H54 (cell line): ENCODE measurements at places on chromosomes 12 and 14.

DNA sequence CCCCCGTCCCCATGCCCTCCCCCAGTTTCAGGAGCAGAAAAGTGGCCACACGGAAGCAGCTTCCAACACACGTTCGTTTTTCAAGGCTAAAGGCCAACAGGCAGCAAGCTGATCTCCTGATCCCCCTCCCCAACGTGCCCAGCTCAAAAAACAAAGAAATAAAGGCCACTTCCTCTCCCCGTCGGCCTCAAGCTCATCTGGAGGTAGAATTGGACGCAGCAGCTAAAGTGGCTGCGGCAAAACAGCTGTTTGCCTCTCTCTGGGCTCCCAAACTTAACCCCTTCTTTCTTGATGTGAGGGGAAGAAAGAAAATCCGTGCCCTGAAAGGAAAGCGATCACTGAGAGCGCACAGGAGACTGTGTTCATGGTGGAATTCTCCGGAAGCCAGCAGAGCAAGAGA is 66.3 kb downstream of the SCARB1 start:
- no peak for DNase-seq

DNA sequence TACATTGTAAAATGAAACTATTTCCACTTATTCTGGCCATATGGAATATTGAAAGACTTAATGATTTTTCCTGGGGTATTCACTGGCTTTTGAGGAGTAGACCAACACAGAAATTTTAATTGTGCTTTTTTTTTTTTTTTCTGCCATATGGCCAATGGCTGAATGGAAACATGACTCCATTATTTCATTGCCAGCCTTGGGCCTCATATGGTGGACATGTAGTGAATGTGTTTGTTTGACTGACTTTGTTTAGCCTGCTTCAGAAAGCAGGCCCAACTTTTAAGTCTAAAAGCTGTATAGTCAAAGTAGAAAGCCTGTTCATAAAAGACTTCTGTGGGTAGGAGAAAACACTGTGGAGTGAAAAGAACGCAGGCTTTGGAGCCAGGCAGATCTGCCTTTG is 2.4 kb downstream of the GNG2 start:
- DNase-seq = no peak

- DNase-seq = no peak
Measured at GRCh38 chr12:106919910-106920544, 35.7 kb upstream of the TMEM263 start.

DNA sequence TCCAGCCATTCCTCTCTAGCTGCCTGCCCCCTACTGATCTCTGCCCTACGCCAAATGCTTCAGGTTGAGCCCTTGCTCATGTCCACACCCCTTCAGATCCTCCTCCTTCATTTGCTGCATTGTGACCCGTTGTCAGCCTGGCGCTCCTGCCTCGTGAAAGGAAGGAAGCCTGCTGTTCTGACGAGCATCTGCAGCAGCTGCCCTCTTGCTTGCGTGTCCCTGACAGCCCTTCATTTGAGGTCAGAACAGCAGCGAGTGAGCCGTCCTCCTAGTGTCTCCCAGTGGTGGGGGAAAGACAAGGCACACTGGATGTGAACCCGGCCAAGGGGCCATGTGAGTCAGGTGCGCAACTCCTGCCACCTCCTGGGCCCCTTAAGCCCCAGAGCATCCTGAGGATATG is 3.0 kb upstream of the PIANP start:
- DNase-seq = no peak

DNA sequence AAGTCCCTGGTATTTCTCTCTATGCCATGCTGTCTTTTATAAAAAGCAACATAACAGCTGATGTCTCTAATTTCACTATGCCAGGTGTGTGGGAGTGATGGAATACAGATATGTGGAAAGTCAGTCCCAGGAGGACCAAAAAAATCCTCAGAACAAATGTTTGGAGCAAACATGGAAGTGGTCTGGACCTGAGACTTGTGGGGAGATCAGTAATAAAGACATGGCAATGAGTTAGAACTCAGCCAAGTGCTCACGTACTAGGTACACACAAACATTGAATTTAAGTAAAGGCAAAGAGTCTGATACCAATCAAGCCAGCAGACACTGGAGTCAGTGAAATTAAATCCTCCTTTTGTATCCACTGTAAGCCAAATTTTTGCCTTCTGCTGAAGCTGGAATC is 223.6 kb downstream of the ALG10B start:
- no peak for DNase-seq

DNA sequence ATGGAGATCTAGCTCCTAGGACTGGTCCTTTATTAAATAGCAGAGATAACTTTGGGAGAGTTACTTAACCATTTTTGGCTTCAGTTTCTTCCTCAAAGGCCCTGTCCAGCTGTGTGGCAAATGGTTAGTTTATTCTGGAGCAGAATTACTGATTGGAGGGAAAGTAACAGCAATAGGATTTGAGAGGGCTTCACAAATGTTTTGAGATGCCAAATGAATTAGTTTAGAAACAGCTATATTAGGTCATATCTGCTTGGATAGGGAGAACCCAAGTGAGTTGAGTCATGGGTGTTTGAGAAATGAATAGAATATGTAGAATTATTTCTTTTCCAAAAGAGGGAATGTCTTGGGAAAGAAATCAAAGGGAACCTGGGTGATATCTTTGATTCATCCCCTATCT is 17.5 kb downstream of the RASSF3 start:
- no peak for DNase-seq

- no peak for DNase-seq
Measured at GRCh38 chr12:89789862-89790261, 81.2 kb upstream of the ATP2B1 start.

GRCh38 chr12:75483431-75483830 is 2.9 kb downstream of the GLIPR1 start:
- DNase-seq = no peak

DNA sequence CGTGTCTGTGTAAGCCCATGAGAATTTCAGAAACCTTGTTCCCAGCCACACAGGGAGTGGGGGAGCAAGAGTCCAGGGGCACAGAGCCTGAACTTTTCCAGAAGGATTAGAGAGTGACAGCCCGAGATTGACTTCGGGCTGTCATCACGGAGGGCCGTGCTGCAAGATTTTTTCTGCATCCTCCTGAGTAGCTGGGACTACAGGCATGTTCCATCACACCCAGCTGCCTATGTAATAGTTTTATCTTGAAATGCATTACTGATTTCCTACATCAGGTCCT is 14.4 kb downstream of the EVL start:
- DNase-seq = no peak

DNA sequence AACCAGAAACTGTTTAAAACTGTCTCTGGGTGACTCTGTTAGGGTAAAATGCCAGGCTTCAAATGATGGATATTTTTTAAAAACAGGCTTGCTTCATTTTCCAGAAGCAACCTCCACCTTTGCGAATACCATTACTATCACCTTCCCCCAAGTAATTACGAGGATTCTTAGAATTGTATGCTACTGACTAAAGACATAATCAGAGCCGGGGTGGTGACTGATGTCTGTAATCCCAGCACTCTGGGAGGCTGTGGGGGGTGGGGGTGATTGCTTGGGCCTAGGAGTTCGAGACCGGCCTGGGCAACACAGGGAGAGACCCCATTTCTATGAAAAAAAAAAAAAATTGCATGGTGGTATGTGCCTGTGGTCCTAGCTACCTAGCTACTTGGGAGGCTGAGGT is 38.3 kb downstream of the FGD6 start:
- DNase-seq = no peak

DNA sequence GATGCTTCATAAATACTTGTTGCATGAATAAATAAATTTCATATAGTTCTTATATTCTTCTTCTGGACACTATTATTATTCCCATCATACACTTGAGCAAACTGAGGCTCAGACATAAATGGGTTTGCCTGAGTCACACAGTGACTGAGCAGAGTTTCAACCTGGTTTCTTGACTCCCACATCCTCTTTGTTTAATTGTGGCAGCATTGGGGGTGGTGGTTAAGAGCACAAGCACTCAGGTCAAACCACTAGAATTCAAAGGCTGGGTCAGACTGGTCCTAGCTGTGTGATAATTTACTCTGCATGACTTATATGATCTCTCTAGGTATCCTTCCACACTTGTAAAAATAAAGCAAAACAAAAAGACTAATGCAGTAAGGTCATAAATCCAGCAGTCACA is 274.9 kb upstream of the SRRM4 start:
- no peak for DNase-seq

GRCh38 chr12:110813285-110813684 is 33.5 kb upstream of the CCDC63 start:
- no peak for DNase-seq

DNA sequence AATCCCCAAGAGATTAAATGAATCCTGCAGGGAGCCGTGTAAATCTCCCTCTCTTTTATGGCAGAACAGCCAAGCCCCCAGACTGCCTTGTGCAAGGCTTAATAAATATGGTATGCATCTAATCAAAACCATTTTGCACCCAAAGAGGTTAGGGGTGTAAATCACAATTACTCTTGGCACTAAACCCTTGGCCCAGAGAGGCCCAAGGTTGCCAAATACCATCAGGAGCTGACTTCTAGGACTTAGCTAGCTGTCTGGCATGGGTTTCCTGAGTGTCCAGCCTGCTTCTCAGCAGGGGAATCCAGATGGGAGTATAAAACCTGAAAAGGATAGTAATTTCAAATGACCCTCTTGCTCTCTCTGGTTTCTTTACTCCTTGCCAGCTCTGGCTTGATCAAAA is 610.4 kb downstream of the MED13L start:
- no peak for DNase-seq

DNA sequence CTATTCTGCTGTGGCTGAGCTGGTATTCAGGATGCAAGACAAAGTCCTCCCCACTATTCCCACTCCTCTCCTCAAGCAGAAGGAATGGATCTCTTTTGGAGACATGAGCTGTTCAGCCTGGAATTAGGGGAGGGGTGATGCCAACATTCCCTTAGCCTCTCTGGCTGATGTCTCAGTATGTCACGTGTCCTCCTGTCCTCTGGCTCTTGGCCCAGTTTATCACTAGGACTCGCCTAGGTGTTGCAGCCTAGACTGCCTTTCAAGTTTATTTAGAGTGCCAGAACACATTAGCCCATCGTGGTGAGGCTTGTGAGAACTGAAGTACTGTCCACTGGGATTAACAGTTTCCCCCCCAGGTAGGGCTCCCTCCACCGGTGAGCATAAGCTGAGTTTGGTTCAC is 239.9 kb upstream of the MIS18BP1 start:
- DNase-seq = no peak

- DNase-seq = no peak
Measured at GRCh38 chr12:14537088-14537487, 30.6 kb downstream of the PLBD1 start.

DNA sequence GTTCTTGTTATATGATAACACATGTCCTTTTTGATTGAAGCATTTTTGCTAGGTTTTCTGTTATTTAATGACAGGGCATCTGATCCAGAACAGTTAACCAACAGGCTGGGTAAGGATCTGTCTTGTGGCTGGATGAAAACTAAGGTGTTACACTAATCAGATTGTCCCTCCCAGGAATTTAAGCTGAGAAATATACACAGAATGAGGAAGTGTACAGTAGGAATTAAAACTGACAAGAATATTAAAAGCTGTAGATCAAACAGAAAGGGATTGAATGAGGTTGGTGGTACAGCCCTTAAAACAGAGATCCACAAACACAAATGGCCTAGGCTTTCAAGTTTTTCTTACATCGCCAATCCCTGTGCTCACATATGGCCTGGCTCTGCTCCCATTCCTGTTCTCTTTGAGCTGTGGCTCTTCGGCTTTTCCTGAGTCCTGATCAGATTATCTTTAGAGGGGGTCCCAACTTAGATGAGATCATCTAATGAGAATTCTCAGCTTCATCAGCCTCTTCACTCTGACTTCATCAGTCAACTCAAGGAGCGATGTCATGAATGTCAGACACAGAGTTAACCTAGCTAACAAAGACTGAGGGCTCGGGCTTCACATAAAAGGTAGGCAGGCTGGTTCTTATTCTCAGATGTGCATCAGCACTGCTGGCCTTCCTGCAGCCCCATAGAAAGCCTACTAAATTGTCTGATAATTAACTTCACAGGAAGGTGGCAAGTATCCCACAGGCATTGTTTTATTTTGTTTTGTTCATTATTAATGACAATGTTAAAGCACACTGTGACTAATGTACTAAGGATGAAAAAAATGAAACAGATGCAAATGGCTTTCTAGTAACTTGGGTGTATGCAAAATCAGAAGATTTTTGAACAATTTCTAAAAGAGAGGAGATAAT is 11.4 kb downstream of the PYGL start:
- no peak for DNase-seq

- DNase-seq = no peak
Measured at GRCh38 chr12:81520064-81520945, 238.8 kb downstream of the PPFIA2 start.

DNA sequence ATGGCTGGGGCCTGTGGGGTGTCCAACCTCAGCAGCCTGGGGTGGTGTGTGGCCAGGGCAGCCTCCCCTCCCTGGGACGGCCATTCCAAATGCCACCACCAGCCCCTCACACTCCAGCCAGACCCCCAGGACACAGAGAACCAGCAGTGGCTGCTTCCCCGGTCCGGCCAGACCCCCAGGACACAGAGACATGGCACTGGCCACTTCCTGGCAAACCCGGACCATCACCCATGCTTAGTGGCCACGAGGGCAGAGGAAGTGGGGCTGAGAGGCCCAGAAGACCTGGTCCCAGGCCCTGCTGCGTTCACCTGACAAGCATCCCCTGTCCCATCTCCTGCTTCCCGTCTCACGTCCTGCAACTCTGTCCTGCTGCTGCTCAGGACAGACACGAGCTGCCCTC is 26.7 kb downstream of the BEGAIN start:
- DNase-seq = no peak

DNA sequence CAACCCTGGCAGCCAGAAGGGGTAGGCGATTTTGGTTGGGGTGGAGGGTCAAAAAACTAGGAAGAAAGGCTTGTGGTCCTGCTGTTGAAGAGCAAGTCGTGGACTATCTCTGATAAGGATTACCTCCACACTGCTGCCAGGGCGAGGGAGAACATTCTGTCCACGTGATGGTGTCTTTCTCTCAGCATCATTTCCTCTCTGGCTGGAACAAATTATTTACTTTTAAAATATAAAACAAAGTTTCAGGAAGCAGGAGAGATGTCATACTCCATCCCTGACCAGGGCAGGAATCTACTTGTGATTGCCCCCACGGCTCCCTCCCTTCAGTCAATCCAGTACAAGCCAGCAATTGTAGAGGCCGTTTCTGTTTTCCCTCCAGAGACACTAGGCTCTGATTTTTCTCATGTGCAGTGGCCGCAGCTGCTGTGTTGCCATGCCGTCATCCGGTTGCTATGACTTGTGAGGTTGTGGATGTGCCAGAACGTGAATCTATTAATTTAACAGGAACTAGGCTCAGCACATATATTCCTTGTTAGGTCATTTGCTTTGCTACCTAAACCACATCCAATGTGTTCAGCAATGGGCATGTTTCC is 61.5 kb upstream of the PTGR2 start:
- peak; percentile 35 for DNase-seq

GRCh38 chr12:3307389-3307788 is 183.6 kb upstream of the PRMT8 start:
- DNase-seq = no peak
